GM10248 (cell line): ENCODE measurements at places on chromosomes 2 and 18.

- DNase-seq: no peak
Observed at GRCh38 chr2:118658596-118659198, 188.8 kb downstream of the EN1 start.

DNA sequence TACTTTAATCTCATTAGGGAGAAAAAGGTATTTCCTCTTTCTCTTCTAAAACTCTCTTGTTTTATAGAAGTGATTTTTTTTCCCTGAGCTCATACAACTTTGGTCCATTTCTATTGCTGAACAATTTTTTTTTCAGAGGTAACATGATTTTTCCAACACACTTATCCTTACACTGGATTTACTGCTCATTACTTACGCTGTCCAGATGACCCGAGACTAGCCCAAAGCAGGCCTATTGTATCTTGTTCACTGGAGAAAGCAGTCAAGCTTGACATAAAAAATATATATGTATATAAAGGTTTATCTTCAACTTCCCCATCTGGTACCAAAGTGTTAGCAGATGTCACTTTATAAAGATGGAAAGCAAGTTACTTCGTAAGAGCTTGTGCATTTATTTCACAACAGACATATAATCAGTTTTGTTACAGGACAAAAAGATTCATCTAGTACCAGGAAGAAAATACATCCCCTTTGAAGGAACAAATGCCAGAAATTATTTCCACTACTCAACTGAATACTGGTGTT, 70.4 kb upstream of the KIDINS220 start:
- no peak for DNase-seq

- DNase-seq: no peak
Observed at GRCh38 chr18:10455726-10456453, 1.5 kb downstream of the APCDD1 start.

DNA sequence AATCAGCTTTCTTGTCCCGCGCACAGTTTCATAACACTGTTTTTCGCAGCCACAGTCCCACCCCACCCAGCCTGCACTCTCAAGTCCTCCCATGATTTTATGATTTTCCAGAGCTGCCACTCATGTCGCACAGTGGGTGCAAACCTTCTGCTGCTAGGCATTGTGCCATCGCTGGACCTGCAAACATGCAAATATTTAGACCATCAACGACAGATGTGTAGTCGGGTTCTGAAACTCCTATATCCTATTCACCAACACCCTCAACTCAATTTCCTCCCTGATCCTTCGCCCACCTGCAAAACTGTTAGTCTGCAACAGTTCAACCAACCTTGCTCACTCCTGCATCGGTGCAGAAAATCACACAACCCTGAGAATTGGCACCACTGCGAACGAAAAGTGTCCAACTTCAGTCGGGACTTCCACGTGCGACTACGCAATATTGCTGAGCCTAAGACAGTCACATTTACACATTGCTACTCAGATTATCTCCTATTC, 871 bp upstream of the ALS2 start:
- peak; percentile 14 for DNase-seq

DNA sequence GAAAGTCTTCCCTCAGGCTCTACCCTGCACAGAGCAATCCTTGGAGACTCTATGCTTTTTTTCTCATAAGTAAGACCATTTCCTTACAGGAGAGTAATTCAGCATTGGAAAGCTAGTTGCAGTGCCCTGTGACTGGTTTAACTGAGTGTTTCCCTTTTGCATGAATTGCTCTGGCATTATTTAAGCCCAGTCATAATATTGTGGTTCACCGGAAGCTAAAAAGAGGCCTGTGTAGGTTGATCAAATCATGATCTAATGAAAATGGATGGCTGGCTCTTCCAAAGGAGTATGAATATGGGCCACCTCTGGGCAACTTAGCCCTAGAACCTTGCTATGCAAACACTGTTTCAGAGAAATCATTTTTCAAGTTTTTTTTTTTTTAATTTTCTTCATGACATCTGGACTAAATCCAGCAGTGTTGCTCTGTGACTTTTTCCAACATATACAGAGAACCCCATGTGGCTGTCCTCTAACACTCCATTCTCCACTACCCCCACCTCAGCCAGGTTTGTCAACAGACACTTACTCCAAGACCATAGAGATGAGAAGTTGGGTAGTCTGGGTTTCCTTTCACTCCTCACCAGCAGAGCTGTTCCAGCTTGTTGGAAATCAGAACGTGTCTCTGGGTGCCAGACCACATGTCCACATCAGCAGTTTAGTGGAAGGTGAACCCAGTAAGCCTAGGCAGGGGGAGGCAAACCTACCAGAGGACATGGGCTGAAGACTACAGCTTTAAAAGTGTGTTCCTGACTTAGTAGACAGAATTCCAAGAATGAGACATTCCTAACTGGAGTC, 175.2 kb upstream of the SLC14A2 start:
- DNase-seq: no peak

DNA sequence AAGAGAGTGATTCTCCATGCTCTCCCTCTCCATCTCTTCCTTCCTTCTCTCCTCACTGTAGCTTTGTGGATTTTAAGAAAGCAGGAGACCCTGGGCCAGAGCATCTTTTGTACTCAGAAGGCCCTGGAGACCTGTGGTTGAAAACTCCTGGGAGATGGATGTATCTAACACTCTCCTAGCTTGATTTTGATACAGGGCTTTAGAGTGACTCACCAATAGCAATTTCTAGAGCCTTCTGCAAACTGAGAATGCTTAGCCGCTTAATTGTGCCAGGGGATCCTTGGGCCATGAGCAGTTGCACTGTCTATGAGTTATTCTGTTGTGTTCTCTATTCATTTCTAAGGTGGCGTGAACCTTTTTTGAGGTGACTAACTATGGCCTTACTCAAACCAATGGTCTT, 17.7 kb downstream of the HOXD1 start:
- no peak for DNase-seq

DNA sequence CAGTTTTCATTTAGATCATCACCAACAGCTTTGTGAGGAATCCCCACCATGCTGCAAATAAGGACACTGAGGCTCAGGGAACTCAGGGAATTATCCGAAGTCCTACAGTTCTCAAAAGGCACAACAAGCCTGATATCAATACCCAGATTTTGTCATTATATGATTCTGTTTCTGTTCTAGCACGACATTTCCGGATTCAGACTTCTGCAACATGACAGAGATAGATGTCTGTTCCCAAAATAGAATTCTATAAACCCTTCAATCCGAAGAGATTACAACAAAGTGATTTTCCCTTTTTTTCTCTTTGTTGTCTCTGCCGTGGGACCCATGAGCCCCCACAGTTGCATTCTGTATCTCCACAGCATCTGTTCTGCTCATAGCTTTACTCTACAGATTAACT, 72.0 kb downstream of the DOCK10 start:
- DNase-seq: no peak

DNA sequence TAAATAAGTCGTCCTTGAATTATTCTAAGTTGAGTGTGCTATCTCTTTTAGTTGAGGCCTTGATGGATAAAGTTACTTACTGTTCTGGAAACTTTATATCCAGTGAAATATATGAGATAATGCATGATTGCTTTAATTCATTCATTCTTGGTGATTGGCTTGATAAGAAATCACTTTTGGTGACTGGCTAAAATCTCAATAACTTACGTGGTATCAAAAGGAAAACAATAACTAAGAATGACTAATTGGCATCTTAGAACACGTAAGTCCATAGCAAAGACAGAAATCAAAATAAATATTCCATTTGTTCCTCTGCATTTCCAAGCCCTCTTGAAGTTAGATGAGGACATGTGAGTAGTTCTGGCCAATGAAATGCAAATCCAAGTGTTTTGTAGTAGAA, 251.6 kb downstream of the NUP35 start:
- no peak for DNase-seq

- no peak for DNase-seq
Observed at GRCh38 chr18:14924226-14924625, 176.3 kb downstream of the ANKRD30B start.

DNA sequence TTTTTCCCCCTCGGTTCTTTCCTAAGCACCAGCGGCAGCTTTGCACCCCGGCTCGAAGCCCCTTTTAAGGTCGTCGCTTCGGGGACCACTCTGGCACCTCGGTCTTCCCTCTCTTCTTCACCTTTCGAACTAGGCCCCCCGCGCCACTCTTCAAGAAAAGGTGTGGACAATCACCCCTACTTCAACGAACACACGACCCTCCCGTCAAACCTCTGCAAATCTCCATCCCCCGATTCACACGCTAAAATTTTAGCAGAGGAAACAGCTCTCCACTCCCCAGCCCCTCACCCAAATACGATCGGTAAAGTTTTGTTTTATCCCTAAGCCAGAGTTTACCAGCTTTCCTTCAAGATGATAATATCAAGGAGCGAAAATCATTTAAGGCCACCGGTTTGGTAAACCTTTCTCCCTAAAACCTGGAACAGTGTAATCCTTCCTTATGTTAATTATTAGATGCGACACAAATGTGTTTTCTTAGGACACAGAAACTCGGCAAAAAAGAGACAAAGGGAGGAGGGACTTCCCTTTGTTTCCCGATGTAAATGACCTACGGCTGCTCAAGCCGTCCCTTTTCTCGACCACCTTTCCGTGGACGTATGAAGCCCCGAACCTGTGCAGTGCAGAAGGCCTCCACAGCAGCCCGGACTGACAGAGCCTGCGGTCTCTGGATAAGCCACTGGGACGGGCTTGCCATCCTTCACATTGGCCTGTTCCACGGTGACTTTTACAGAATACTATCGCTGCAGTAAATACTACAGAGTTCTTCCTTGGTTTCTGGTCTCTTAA, 85.2 kb downstream of the RBMS1 start:
- no peak for DNase-seq

DNA sequence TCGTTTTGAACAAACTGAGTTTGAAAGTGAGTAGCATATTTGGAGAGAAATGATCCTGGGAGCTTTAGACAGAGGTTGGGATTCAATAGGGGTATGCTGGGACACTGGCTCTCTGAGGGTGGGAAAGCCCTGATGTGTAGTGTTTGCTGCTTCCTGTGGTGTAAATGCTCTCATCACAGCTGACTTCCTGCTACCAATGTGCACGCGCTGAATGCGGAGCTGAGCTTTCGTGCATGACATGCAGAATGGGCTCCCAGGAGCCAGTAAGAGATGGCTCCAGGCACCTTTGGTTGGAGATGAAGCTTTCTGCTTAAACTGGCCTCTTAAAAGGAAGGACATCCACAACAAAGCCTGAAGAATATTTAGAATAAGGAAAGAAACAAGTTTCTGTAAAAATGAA, 224.1 kb upstream of the CCDC150 start:
- DNase-seq: peak; percentile 35

- no peak for DNase-seq
Observed at GRCh38 chr2:106995556-106995955, 109.6 kb upstream of the ST6GAL2 start.

- no peak for DNase-seq
Observed at GRCh38 chr2:1823187-1824169, 79.2 kb upstream of the PXDN start.

- peak; percentile 3 for DNase-seq
Observed at GRCh38 chr2:3610881-3611505, 16.1 kb downstream of the COLEC11 start.

- no peak for DNase-seq
Observed at GRCh38 chr2:154704991-154705390, 6.5 kb downstream of the KCNJ3 start.

DNA sequence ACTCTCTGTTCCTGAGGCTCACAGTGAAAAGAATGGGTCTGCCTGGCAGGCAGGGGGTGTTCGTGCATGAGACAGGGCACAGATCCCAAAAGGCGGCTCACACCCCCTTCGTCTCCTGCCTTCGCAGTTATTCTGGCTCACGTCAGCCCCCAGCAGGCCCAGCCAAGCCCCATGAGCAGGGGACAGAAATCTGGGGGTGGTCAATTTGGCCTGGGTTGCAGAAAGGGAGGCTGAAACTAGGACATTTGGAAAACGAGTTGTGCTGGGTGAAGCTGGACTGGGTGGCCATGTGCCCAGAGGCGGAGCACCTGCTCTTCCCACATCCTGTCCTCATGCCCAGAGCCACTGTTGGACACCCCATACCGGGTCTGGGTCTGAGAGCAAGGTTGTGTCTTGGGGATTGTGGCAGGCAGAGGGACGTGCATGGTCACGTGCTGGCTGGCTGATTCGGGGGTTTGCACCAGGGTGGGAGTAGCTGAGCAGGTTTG, 99.0 kb upstream of the MCFD2 start:
- no peak for DNase-seq

- no peak for DNase-seq
Observed at GRCh38 chr18:22609642-22610041, 191.9 kb upstream of the CTAGE1 start.

DNA sequence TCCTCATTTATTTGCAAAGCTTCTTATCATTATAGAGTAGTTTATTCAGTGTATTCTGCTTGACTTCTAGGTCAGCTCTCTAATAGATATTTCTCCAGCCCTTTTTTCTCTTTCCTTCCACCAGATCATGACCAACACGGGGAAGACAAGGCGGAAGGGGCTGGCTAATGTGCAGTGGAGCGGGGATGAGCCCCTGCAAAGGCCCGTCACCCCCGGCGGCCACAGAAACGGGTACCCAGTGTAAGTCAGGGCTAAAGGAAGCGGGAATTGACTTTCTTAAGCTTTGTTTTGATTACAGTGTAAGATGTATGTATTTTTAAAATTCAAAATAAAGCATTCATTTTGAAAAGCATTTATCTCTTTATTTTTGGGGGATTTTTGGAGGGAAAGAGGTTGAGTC, 50.7 kb upstream of the B3GNT7 start:
- no peak for DNase-seq

DNA sequence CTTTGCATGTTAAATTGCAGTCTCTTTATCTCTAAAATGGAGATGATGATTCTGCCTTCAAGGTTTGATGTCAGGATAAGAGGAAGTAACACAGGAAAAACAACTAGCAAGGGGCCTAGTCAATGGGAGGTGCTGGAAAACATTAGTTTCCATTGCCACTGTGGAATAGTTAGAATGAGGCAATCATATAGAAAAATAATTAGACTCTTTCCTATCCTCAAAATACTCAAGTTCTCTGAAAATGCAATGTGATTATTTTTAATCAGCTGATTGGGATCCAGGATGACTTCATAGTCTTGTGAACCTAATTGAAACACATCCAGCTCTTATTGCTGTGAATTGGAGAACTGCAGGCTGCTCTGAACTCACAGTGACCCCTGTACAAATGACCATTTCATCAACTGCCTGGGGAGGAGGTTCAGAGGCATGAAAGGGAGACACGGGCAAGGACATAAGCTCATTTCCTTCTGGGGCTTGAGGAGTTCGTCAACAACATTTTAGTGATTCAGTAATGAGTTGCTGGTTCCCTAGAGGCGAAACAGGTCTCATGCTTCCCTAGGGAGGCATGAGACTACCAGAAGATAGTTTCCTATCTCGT, 422.5 kb downstream of the LPIN1 start:
- DNase-seq: no peak

- no peak for DNase-seq
Observed at GRCh38 chr2:178859730-178860129, 52.5 kb upstream of the TTN start.

- DNase-seq: no peak
Observed at GRCh38 chr2:240277073-240277806, 136.8 kb upstream of the OTOS start.
